Psoas muscle (tissue), 8 donors: ENCODE measurements at places on chromosomes 3 and 15.

- no peak for DNase-seq
Observed at GRCh38 chr3:104846270-104846669, 520.4 kb upstream of the ALCAM start.

GRCh38 chr3:18808429-18808828 lies 339.9 kb upstream of the KCNH8 start:
- DNase-seq, result no peak

DNA sequence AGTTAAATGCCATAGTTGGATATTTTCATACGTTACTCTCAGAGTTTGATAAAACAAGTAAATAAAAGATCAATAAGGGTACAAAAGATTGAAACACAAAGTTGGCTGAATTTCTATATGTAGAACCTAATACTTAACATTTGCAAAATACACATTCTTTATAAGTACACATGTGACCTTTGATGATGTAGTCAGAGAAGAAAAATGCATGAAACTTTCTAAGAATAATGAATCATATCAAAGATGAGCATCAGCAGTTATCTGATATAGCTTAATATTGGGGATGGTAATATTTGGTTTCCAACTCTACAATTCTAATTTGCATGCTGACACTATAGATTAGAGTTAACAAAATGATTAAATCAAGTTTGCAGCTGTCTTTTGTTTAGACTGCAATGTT lies 188.0 kb upstream of the TGFBR2 start:
- DNase-seq, result no peak

DNA sequence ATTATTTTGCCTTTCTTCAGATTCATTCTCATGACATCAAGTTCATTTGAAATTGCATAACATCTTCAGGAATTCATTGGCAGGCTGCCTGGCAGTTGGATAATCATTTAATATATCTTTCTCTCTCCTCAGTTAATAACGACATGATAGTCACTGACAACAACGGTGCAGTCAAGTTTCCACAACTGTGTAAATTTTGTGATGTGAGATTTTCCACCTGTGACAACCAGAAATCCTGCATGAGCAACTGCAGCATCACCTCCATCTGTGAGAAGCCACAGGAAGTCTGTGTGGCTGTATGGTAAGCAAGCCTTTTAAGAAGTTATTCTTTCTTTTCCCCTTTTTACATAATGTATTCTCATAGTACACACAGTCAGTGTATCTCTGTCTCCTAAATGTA lies 38.2 kb downstream of the TGFBR2 start:
- peak; percentile 38 for DNase-seq

DNA sequence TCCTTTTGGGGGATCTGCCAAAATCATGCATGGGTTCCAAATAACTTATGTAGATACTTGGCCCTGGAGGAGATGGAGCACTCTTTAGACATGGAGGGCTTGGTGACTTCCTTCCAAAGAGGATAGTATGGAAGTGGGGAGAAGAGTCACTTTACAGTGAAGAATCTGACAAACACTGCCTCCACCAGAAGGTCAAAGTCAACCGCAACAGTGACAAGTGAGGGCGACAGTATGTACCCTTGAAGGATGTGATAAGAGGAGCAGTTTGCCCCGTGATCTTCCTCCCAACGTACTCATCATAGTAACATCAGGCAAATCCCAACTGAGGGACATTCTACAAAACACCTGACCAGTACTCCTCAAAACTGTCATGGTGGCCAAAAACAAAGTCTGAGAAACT lies 62.0 kb downstream of the LMCD1 start:
- no peak for DNase-seq

- no peak for DNase-seq
Observed at GRCh38 chr3:13207578-13207922, 134.3 kb upstream of the IQSEC1 start.

DNA sequence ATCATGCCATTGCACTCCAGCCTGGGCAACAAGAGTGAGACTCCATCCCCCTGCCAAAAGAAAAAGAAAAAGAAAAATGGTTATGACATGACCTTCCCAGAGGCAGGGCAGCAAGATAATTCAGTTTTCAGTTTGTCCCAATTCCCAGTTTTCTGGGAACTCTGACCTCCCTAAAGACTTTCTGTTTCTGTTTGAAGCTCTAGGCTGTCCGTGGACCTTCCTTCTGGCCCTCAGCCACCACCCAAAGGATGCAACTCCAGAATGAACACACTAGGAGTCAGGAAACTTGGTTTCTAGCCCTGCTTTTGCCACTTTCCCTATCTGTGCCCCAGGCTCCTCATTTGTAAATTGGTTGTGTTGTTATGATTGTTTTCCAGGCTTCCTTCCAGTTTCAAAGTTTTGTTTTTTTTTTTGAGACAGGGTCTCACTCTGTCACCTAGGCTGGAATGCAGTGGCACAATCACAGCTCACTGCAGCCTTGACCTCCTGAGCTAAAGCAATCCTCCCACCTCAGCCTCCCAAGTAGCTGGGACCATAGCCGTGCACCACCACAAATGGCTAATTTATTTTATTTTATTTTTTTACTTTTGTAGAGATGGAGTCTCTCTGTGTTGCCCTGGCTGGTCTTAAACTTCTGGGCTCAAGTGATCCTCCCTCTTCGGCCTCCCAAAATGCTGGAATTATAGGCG lies 68.6 kb downstream of the CDC25A start:
- DNase-seq, result peak; percentile 77

- DNase-seq, result no peak
Observed at GRCh38 chr3:113247675-113248458, 36.5 kb downstream of the BOC start.

DNA sequence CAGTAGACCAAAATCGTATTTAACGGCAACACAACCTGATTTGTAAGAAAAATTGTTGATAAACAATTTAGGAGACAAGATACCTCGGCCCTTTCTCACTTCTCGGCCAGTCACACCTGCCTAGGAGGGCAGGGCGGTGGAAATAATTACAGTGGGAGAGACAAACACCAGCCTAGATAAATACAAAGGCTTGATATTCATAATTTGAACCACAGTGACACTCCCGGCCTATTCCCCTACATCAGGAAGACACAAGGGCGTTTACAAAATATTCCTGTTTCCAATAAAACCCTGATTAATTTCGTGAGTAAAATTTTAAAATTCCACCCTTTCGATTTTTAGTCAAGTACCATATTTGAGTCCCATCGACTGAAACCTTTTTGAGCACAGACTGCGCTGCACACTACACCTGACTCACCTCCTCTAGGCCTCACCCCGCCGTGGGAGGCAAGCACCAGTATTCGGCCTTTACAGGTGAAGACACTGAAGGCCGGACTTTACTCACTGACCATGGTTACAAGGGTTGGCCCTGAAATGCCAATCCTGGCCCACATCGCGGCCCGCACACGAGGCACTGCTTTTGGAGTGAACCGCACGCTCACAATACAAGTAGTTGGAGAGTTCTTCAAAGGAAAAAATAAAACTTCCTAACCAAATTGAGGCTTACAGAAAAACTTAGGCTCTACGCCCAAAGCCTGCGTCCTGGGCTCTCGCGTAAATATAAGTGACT lies 794 bp downstream of the ARPP19 start:
- no peak for DNase-seq

DNA sequence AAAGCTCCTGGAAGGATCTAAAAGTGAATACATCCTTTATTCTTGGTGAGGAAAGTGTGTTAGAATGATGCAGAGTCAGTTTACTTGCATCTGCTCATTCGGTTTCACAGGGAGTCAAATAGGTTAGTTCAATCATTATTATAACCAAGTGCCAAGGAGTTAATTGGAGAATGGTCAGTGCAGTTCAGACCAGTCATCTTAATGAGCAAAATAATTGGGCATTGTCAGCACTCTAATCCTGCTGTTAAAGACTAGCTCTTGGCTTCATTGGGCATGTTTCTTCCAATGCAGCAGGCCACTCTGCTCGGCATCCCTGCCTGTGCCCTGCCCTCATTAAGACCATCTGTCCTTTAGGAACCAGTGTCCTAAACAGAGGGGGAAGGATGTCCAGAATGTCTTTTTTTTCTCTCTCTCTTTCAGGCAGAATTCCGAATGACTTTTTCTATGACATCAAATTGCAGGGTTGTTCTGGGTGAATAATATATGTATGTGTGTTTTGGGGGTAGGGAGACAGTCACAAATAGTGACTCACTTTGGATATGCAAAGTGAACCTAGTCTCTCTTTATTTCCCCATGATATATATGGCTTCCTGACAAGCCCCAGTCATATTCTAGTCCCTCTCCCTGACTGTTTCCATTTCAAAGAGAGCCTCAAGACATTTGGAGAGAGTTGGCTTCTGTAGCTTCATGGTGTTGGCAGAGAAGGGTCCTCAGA lies 205.4 kb upstream of the TRIM42 start:
- no peak for DNase-seq

GRCh38 chr3:121436641-121437040 lies 109.1 kb downstream of the POLQ start:
- no peak for DNase-seq

GRCh38 chr15:57152133-57152532 lies 224.2 kb upstream of the CGNL1 start:
- DNase-seq, result no peak

DNA sequence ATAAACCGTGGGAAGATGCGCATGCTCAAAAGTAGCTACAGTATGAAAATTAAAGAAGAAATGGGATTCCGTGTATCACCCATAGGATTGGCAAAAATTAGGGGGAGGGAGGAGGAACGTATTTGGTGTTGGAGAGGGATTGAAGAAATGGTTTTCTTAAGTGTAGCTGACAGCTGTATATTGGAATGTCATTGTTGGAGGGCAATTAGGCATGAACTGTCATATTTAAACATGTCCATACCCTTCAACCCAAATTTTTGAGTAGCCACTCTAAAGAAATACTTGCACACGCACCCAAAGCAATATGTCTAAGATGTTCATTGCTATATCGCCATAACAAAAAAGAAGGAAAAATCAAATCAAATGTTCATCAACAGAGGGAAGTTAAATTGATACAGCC lies 144.7 kb downstream of the TLE3 start:
- DNase-seq, result no peak

- DNase-seq, result no peak
Observed at GRCh38 chr3:45691842-45692241, 2.6 kb downstream of the SACM1L start.

GRCh38 chr3:128863560-128863959 lies 15.9 kb upstream of the ACAD9 start:
- DNase-seq, result no peak

- DNase-seq, result no peak
Observed at GRCh38 chr15:68585574-68586273, 6.9 kb downstream of the CORO2B start.

- peak; percentile 5 for DNase-seq
Observed at GRCh38 chr3:50665081-50665840, 9.5 kb upstream of the DOCK3 start.

- no peak for DNase-seq
Observed at GRCh38 chr15:35771746-35772442, 225.9 kb upstream of the DPH6 start.

DNA sequence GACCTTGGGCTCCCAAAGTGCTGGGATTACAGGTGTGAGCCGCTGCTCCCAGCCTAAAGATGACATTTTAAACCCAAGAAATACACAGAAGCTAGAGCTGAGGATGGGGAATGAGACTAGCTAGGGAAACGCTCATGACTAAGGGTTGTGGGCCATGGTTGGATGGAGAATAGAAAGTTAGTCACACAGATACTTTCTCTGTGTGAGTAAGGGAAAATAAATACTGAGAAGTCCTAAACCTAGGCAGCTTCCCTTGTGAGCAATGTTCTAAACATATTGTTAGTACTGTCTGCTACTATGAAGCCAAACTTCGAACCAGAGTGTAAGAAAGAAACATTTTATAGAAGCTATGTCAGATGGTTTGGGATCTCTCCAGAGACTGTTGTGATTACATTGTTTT lies 304.8 kb upstream of the STAC start:
- no peak for DNase-seq
